ENCODE measurements at places on chromosomes 5 and 9.

- DNase-seq: no peak
Measured at GRCh38 chr5:106159616-106160015, 1511.1 kb downstream of the EFNA5 start.

- DNase-seq: no peak
Measured at GRCh38 chr5:71816307-71816706, 97.2 kb downstream of the CARTPT start.

GRCh38 chr9:102069969-102070368 lies 331.5 kb upstream of the GRIN3A start:
- no peak for DNase-seq

- no peak for DNase-seq
Measured at GRCh38 chr9:112186695-112187094, 11.6 kb upstream of the SUSD1 start.

DNA sequence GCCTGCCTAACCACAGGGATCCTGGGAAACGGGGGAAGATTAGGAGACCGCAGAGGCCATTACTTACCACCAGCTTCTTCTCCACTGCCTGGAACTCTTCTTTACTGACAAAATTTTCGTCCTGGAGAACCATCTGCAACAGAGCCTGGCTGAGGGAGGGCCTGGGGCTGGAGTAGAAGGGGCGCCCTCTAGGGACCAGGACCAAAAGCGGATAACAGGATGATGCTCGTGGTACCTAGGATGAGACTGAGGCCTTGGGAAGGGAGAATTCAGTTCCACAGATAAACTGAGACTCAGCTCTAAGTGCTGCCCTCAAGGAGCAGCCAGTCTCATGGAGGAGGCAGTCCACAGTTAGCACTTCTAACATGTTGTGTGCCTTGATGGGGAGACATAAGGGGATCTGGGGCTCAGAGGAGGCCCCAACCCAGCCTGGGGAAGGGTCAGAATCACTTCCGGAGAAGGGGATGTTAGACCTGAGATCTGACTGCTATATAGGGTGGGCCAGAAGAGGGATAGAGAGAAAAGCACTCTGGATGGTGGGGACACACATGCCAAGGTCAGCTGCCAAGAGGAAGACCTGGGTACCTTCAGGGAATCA lies 1.2 kb downstream of the SPATA24 start:
- no peak for DNase-seq

- no peak for DNase-seq
Measured at GRCh38 chr5:6899221-6899620, 186.0 kb downstream of the TENT4A start.

GRCh38 chr5:72149742-72150141 lies 42.5 kb downstream of the MAP1B start:
- DNase-seq: no peak

- no peak for DNase-seq
Measured at GRCh38 chr9:130847306-130848217, 12.5 kb downstream of the ABL1 start.

GRCh38 chr9:12652973-12653372 lies 40.2 kb upstream of the TYRP1 start:
- DNase-seq: no peak

DNA sequence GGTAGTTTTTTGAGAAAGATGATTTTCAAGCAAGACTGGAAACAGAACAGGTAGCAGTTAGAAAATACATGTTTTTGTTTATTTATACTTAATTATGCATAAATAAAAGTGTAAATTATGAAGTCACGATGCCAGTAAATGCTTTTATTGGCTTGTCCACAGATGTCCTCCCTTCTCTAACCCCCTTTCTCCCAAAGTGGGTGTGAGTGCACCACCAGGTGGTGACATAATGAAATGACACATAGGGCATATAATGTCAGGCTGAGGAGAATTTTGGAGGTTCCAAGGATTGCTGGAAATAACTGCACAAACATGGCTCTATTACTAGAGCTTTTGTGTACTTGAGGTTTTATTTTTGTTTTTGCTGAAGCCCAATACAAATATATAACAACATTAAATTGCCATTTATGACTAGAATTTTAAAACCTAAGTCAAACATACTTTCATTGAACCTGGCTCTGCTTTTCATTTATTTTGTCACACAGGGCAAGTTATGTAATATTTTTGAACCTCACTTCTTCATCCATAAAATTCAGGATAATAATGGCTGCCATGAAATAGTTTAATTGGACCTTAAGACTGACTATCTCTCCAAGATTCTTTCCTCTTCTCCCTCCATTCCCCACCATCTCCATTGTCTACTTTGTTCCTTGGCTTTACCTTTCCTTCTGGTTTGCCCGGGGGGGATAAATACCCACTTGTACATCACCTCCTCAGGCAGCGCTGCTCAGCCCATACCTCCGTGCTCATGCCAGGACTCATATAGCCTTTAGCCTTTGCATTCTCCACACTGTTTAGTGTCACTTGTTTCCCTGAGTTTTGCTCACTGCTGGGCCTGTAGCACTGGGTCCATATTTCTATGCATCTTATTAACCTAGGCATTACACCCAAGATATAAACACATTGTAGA lies 168.8 kb downstream of the PDE4D start:
- peak; percentile 22 for DNase-seq

- no peak for DNase-seq
Measured at GRCh38 chr5:149388498-149389190, 9.6 kb upstream of the IL17B start.

DNA sequence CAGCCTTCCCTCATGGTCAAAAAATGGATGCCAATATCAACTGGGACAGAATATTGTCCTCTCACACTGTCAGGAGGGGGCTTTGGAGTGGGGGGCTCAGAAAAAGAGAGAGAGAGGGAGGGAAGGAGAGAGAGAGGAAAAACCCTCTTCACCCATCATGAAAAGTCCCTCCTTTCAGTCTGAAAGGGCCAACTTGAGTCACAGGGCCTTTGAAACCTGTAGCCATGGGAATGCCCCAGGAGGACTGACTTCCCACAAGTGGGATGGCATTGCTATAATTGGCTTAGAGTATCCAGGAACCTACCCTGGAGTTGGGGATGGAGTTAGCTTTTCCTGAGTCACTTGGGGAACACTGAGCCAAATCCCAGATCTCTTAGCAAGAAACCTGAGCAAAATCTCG lies 41.2 kb downstream of the DNAJC21 start:
- no peak for DNase-seq

DNA sequence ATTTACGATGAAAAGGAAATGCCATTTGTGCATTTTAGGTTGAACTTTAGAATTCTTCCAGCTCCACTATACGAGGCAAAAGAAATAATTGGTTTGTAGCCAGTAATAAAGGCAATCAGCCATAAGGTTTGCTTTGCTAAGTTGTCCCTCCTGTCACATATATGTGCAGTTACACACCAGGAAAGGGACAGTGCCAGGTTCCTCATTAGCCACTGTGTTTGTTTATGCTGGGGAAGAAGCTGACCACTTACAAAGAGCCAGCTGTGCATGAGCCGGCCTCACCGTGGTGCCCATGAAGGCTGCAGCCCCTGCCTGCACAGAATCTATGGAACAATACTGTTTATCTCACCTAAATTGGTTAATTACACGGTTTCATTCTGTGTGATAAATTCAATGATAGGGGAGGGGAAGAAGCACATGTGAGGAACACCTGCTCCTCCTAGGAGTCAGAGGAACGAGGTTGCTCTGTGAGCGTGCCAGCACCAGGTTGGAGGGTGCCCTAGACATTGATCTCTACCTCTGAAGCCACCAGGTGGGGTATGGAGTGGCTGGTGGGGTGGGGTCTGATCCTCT lies 173.8 kb upstream of the DAP start:
- DNase-seq: no peak

Measured in activated naive CD8-positive, alpha-beta T cell treated with anti-CD3 and anti-CD28 coated beads for 36 hours (primary cell).